ENCODE measurements at places on chromosomes 7 and 10.

- DNase-seq: no peak
Observed at GRCh38 chr7:144787127-144787526, 48.7 kb downstream of the TPK1 start.

DNA sequence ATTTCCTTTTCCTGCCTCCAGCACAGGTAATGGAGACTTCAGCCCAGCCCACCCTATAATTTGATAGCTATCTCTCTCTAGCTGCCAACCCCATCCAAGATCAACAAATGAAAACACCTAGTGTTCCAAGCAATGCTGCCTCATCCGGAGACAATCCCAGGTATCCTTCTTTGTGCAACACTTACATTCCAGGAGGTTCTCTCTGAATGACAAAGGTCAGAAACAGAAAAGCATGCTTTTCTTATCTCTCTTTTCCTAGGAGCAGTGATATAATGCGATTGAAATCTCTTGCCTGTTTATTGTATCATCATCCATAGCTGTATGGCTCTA, 699.3 kb downstream of the INHBA start:
- DNase-seq: no peak

DNA sequence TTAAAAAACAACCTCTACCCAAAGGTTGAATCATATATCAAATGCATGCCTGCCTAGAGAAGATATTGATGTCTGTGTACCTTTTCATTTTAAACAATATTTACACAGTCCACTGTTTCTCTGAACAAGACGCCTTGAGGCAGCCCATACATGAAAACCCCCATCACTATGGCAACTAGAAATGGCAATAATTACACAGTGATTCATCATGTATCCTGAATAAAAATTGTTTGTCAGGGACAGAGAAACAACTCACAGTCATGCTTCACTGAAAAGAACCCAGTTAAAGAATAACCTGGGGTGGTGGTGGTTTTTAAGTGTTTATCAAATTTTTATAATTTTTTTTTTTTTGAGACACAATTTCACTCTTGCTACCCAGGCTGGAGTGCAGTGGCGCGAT, 19.7 kb downstream of the DNAJC12 start:
- DNase-seq: no peak

GRCh38 chr10:102627291-102627735, 17.0 kb upstream of the TRIM8 start:
- no peak for DNase-seq

GRCh38 chr7:111734954-111735660, 172.8 kb upstream of the IMMP2L start:
- DNase-seq: no peak

DNA sequence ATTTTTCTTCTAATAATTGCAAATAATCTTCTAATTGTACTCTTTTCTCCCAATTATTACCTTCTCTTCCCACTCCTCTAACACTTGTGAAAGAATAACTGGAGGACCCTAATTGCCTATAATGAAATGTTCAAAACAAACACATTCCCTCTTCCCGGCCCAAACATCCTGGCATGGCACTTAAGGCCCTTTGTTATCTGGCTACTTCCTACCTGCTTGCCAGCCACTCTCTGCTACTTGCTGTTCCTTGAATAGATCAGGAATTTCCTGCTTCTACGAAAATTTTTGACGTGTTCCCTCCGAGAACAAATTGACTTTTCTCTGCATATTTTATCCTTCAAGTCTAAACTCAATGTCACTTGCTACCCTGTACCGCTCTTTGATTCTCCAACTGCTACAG, 56.1 kb upstream of the NOBOX start:
- no peak for DNase-seq

GRCh38 chr10:29600067-29600466, 34.7 kb downstream of the SVIL start:
- no peak for DNase-seq

- DNase-seq: no peak
Observed at GRCh38 chr7:149845257-149845980, 7.2 kb downstream of the ZNF862 start.

- DNase-seq: no peak
Observed at GRCh38 chr7:138032186-138032585, 30.3 kb upstream of the CREB3L2 start.

- no peak for DNase-seq
Observed at GRCh38 chr10:75399461-75400162, 2.0 kb downstream of the ZNF503 start.

DNA sequence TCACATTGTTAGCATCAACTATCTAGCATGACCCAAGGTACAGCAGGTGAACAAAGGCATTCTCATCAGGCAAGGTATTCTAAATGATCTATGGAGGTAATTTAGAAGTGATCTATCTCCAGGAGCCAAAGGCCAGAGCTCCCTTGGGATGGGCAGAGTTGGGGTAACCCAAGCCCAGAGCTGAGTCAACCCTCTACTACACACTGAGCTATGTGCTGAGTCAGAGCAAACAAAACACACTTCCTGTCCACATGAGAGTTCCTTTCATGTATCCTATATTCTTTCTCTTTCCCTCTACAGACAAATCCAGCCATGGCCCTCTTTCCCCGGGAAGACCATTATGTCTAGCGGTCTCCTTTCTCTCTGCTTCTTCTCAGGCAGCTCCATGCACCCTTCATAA, 68.2 kb upstream of the AGK start:
- no peak for DNase-seq

DNA sequence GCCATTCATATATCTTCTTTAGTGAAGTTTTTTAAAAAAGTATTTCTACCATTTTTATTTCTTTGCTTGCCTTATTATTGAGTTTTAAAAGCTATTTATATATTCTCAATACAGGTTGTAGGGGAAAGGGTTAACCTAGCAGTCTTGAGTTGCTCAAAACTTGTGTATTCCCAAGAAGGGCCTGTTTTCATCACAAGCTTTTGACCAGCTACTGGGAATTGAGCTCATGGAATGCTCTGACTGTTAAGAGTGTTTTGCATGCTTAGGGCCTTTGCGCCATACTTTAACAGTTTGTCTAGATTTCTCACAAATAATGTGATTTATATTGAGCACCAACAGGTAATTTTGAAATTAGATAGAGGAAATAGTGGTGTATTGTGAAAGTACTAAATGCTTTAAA, 72.0 kb upstream of the CALCR start:
- no peak for DNase-seq

DNA sequence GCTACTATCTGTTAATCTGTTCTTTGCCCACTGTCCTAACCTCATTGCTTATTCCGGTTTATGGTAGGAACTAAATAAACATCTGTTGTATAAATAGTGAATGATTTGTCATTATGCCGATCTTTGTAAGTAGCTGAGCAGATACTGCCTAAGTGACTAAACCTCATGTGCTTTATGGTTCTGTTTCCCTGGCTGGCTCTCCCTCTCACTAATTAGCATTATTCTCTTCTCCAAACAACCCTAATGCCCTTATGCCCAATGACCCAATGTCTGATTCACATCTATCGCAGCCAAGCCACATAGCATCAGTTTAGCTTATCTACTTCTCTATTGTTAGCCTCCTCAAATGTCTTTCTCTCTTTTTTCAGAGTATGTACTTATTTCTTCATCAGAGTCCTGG, 462.3 kb upstream of the POT1 start:
- DNase-seq: no peak

- no peak for DNase-seq
Observed at GRCh38 chr10:60417024-60417423, 27.3 kb upstream of the ANK3 start.

DNA sequence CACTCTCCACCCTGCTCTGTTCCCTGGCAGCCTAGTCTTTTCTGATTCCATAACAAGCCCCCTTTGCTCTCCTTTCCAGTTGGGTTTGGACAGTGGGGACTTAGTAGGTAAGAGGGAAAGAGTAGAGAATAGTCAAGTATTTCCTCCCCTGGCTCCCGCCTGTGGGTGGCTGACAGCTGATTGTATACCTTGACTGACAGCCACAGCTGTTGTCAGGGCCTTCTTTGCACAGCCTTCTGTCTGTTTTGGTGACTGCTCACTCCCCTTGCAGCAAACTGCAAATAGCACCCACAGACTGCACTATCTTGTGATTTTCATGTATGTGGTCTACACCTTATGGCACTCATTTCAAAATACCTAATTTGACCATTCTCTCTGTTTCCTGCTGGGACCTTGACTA, 486.3 kb downstream of the ACTR3B start:
- DNase-seq: no peak

- DNase-seq: no peak
Observed at GRCh38 chr10:28105561-28105960, 106.7 kb upstream of the ODAD2 start.

GRCh38 chr10:92265687-92266258, 25.1 kb downstream of the CPEB3 start:
- no peak for DNase-seq

GRCh38 chr10:73407495-73407894, 6.4 kb downstream of the ANXA7 start:
- DNase-seq: no peak

DNA sequence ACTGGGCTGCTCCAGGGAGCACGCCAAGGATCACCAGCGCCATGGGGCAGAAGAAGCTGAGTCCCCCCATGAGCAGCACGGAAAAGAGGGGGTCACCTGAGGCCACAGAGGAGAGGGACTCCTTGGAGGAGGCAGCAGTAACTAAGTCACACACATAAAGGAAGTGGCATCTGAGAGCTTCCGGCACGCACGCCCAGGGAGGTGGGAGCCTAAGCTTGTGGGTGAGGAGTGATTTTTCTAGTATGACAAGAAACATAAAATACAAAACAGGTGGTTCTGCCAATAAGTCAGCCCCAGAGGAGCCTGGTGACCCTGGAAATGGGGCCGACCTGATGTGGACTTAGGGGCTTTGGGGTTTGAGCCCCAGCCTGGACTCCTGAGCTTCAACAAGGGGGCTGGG, 60.8 kb downstream of the CARD11 start:
- DNase-seq: peak; percentile 18

DNA sequence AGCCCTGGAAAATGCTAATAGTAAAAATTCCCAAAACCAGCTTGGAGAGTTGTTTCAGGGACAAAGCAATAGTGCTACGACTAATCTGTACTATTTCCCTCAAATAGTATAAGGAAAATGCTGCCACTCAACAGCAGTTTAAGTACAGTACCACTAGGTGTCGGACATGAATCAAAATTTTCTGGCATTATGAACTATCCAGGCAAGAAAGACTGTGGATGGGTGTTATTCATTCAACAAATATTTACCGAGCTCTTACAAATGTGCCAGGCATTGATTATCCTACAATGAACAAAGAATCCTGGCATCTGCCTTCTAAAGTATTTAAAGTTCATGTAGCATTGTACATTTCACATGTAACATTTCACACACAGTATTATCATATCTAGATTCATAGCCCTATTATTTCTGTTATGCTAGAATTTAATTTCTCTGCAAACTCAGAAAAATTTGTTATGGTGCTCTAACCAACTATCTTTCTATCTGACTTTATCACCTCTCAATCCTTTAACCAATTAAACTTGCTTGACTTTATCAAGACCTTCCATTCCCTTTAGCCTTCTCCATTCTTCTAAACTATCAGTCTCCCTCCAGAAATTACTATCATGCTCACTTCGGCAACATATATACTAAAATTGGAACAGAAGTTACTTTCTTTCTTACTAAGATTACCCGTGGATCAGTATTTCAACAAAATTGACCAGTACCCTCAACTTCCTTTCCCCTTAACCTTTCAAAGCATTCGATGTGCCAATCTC, 80.6 kb downstream of the ARHGAP21 start:
- DNase-seq: no peak

- no peak for DNase-seq
Observed at GRCh38 chr7:114649689-114650088, 235.1 kb downstream of the FOXP2 start.

DNA sequence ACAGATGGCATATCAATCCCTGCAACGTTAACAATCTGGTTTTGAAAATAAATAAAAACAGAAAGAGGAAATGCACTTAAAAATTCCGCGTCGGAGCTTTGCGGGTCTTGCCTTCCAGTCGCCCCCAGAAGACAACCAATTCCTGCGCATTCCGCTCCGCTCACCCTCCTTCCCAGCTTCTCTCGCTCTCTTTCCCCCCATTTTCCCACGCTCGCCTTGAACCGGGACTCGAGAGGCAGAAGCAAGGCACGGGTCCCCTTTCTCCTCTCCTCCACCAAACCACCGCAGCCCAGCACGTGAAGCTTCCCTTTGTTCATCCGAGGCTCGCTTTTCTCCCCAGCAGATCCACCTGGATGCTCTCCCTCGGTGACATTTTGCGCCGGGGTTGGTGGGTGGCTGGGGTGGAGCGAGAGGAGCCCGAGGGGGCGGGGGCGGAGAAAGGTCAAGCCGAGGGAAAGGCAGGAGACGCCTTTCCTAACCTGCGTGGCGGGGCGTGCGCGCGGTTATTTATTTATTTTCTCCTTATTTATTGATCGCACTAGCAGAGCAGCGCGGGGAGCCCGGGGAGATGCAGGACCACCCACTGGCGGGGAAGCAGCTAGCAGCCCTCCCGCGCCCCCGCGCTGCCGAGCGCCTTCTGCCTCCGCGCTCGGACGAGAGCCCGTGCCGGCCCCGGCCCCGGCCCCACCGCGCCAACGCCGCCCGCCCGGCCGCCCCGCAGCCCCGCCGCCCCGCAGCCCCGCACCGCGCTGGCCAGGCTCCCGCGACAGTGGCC, at the start of gene KCND2:
Gene KCND2, plus strand, starts transcription at position 475 of the 775 bp plus-strand sequence.
- no peak for DNase-seq

GRCh38 chr7:1193593-1194424, 33.8 kb upstream of the ZFAND2A start:
- peak; percentile 26 for DNase-seq

- DNase-seq: no peak
Observed at GRCh38 chr7:77235276-77235675, 35.7 kb upstream of the FGL2 start.

DNA sequence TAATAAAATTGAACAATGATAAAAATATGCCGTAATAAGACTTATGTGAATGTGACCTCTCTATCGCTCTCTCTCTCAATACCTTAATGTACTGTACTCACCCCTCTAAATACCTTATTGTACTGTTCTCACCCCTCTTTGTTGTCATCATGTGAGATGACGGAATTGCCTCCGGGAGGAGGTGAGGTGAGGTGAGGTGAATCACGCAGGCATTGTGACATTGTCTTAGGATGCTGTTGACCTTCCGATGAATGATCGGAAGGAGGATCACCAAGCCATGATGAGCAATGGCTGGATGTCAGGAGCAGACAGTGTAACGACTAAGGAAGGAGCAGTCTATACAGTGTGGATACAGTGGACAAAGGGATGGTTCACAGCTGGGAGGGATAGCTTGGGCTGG, 87.4 kb upstream of the FAM20C start:
- no peak for DNase-seq

Measured in activated CD4-positive, CD25-positive, alpha-beta regulatory T cell (primary cell).